ENCODE measurements at places on chromosomes 6 and 20.

- DNase-seq, result no peak
These were observed 41.5 kb upstream of the MDFI start for GRCh38 chr6:41596807-41597206.

GRCh38 chr6:157169656-157170055, 153.7 kb downstream of the TMEM242 start:
- no peak for DNase-seq

DNA sequence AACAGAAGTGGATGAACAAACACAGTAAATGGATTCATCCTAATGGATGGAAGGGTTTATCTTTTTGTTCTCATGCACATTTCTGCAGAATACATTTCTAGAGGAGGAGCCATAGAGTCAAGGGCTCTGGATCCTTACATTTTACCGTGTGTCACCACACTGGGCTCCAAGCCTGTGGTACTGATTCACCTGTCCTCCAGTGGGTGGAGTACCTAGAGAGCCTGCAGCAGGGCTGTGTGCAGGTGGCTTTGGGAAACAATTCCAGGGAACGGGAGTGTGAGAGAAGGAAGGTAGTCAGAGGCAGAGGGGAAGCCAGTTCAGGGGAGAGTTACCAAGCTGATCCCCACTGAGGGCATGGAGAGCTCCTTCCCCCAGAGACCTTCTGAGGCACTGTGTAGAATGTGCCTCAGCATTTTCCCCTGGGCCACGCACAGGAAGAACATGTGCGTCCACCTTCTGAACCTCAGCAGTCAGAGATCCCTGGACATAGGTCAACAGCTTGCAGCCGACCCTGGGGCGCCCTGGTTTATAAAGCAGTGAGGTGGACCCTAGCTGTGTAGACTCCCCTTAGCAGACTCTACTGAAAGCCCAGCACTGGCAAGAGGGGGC, 85.3 kb upstream of the SLC22A23 start:
- no peak for DNase-seq

DNA sequence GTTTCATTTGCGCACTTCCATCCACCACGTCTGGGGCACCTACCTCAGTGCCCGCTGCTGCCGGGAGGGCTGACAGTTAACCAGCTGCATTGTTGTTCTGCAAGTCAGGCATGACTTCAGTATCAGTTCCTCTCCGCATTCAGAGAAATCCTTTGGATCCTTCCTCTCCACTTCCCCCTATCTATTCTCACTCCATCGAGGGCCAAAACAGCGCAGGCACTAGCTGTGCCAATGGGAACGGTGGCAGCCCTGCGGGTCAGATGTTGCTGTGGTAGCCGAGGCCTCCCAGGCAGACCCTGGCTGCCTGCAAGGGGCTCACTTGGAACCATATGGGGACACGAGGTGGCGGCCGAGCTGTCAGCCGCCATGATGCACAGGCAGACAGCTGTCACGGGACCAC, 64.2 kb upstream of the INSM1 start:
- DNase-seq, result no peak
